ENCODE measurements at places on chromosomes 4 and X. TPM values are rescaled to one million over a fixed set of nuclear protein-coding genes. Genes with fewer than 3 reads are reported as not detected.

- DNase-seq, result no peak
- H3K27me3 ChIP-seq, result peaks cover 4% of the 10 kb centered on the region
- no peaks in the 10 kb centered on the region for H3K36me3 ChIP-seq
- H3K27ac ChIP-seq, result no peak overlapping the region
- no peak overlapping the region for H3K4me3 ChIP-seq
Observed at GRCh38 chrX:133749370-133749769, 236.0 kb downstream of the GPC3 start.

DNA sequence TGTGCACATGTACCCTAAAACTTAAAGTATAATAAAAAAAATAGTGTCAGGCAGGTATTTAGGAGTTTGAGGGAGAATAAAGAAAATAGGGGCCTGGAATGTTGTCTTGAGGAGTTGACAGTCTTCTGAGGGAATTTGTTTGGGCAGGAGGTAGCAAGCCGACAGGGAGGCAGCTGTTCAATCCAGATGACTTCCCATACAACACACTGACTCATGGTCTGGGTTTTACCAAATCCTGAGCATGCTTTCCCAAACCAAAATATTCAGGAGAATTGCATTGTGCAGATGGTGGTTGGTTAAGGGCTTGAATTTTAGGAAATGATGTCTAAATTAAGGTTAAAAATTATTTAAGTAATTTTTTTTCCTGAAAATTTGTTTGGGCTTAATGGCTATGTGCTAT, 430.0 kb downstream of the INPP4B start:
- no peaks in the 10 kb centered on the region for H3K27me3 ChIP-seq
- no peak overlapping the region for H3K27ac ChIP-seq
- H3K4me3 ChIP-seq, result no peak overlapping the region
- peak; percentile 72 for DNase-seq
- H3K36me3 ChIP-seq, result no peaks in the 10 kb centered on the region
- H3K4me1 ChIP-seq, result peaks cover 4% of the 10 kb centered on the region

- no peaks in the 10 kb centered on the region for H3K27me3 ChIP-seq
- H3K4me1 ChIP-seq, result no peaks in the 10 kb centered on the region
- no peak overlapping the region for H3K4me3 ChIP-seq
- H3K27ac ChIP-seq, result no peak overlapping the region
- no peaks in the 10 kb centered on the region for H3K36me3 ChIP-seq
Observed at GRCh38 chr4:73396993-73397972, 6.8 kb upstream of the ALB start.

GRCh38 chrX:9050331-9050730, 16.4 kb upstream of the FAM9B start:
- no peaks in the 10 kb centered on the region for H3K36me3 ChIP-seq
- no peak overlapping the region for H3K27ac ChIP-seq
- H3K27me3 ChIP-seq, result no peaks in the 10 kb centered on the region
- H3K4me1 ChIP-seq, result no peaks in the 10 kb centered on the region
- DNase-seq, result no peak

DNA sequence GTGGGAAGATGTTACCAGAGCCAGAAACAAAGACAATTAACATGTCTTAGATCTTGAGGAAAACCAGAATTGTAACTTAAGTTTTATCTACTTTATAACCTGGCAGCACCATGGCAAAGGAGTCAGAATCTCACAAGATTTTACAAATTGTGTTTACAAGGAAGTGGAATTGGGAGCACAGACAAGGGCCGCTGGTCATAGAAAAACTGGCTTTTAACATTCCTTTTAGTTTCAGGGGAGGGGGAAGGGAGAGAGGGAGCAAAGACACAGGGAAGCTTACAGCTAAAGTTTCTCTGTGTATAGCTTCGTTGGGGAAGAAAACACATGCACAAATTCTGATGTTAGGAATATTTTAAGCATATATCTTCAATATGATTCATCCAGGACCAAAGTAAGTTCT, 10.3 kb upstream of the UGT2B11 start:
- DNase-seq, result no peak
- H3K4me1 ChIP-seq, result no peaks in the 10 kb centered on the region
- H3K27ac ChIP-seq, result no peak overlapping the region
- no peak overlapping the region for H3K4me3 ChIP-seq
- H3K27me3 ChIP-seq, result no peaks in the 10 kb centered on the region
- no peaks in the 10 kb centered on the region for H3K36me3 ChIP-seq

- H3K4me1 ChIP-seq, result no peaks in the 10 kb centered on the region
- no peaks in the 10 kb centered on the region for H3K36me3 ChIP-seq
- H3K27ac ChIP-seq, result no peak overlapping the region
- no peaks in the 10 kb centered on the region for H3K27me3 ChIP-seq
- DNase-seq, result no peak
Observed at GRCh38 chr4:105858466-105859040, 36.7 kb upstream of the NPNT start.

GRCh38 chr4:508675-509638, 9.9 kb downstream of the PIGG start:
- no peaks in the 10 kb centered on the region for H3K27me3 ChIP-seq
- H3K4me1 ChIP-seq, result no peaks in the 10 kb centered on the region
- H3K4me3 ChIP-seq, result no peak overlapping the region
- no peak for DNase-seq
- H3K27ac ChIP-seq, result no peak overlapping the region

DNA sequence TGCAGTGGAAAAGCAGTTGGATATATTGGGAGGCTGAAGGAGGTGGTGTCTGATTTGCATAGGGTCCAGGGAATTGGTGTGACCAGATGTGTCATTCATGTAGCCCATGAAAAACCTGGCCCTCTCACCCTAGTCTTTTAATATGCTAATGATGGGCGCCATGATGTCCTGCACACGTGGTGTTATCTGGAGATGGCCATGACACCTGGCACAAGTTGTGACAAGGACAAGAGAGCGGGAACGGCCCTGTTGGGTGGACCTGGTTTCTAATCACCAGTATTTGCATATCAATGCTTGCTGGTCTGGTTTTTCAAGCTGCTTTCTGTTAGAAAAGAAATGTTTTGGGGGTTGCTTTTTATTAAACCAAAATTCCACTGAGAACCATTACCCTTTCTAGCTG, 87.4 kb downstream of the ZXDA start:
- H3K27ac ChIP-seq, result no peak overlapping the region
- H3K27me3 ChIP-seq, result no peaks in the 10 kb centered on the region
- DNase-seq, result no peak
- no peaks in the 10 kb centered on the region for H3K4me1 ChIP-seq
- H3K36me3 ChIP-seq, result no peaks in the 10 kb centered on the region
- H3K4me3 ChIP-seq, result no peak overlapping the region

DNA sequence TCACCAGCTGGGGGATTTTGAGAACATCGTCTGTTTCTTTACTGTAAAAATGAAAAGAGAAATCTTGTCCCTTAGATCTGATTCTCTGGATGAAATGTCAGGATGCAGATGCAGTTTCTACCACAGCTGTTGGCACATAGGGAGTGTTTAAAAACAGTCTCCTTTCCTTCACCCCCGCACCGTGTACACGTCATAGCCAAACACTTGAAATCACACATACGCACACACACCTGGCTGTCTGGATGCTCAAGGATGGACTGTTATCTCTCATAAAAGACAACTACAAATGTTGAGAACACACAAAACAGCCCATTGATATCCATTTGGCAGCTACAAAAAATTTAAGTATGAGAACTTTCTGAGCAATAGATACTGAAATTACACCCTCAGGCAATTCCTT, 275.8 kb upstream of the CLNK start:
- no peaks in the 10 kb centered on the region for H3K4me1 ChIP-seq
- H3K27ac ChIP-seq, result no peak overlapping the region
- H3K27me3 ChIP-seq, result no peaks in the 10 kb centered on the region

DNA sequence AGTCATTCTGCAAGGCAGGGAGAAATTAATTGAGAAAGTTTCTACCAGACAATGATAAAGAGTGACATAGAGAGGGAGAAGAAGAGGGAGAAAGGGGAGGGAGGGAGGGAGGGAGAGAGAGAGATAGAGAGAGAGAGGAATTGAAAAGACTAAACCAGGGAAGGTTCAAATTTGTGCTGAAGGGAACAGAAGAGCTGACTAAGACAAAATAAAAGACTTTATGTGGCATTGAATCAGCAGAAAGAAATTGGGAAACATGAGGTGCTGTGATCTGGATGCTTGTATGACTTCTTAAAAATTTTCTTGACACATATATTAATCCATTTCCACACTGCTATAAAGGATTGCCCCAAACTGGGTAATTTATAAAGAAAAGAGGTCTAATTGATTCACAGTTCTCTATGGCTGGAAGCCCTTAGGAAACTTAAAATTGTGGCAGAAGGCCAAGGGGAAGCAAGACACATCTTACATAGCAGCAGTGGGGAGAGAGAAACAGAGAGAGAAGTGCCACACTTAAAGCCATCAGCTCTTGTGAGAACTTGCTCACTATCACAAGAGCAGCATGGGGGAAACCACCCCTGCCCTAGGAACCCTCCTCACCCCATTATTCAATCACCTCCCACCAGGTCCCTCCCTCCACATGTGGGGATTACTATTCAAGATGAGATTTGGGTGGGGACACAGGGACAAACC, 13.5 kb upstream of the CXCL6 start:
- H3K27me3 ChIP-seq, result no peaks in the 10 kb centered on the region
- no peaks in the 10 kb centered on the region for H3K4me1 ChIP-seq
- no peaks in the 10 kb centered on the region for H3K36me3 ChIP-seq

DNA sequence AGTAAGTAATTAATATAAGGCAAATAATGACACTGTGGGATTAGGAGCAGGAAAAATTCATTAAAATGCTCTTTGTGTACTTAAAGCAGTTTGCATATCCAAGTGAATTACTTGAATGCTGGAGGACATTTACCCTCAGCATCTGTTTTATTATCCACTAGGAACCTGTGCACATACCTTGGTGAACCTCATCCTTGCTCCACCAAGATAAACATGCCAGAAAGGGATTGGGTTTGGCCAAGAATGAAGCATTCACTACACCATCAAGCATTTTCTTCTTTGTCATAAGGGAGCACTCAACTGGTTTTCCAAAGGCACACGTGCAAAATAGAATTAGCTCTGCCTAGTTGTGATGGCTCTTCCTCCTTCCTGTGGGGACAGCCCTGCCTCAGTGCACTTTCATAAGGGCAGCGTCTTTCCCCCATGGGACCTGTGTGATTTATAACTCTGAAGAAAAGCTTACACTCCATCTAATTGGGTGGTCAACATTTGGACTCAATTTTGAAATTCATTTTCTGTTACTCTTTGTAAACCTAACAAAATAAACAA, 291.7 kb downstream of the USP46 start:
- no peaks in the 10 kb centered on the region for H3K36me3 ChIP-seq
- no peaks in the 10 kb centered on the region for H3K4me1 ChIP-seq
- H3K4me3 ChIP-seq, result no peak overlapping the region
- no peak for DNase-seq
- peaks cover 8% of the 10 kb centered on the region for H3K27me3 ChIP-seq
- no peak overlapping the region for H3K27ac ChIP-seq

GRCh38 chr4:81509191-81509590, 37.5 kb upstream of the RASGEF1B start:
- no peak for DNase-seq
- no peak overlapping the region for H3K4me3 ChIP-seq
- H3K4me1 ChIP-seq, result no peaks in the 10 kb centered on the region
- H3K36me3 ChIP-seq, result no peaks in the 10 kb centered on the region
- no peak overlapping the region for H3K27ac ChIP-seq

DNA sequence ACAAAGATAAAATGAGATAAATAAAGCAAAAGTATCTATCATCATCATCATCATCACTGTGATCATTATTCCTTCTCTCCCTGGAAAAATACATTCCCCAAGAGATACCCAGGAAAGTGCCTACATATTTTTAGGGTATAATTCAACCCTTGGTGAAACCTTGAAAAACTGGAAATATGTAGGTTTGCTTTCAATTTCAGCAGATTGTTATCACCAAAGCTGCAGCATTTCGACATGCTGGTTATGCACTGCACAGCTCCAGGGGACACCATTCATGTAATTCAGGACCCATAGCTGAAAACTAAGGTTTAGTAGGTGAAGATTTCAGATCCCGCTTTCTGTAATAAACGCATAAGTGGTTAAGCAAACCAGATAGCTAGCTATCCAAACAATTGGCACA, 28.4 kb upstream of the FBXW7 start:
- H3K27me3 ChIP-seq, result peaks cover 3% of the 10 kb centered on the region
- no peak for DNase-seq
- H3K4me1 ChIP-seq, result no peaks in the 10 kb centered on the region
- no peak overlapping the region for H3K27ac ChIP-seq
- no peak overlapping the region for H3K4me3 ChIP-seq

GRCh38 chr4:180423712-180424057, 1819.5 kb upstream of the TENM3 start:
- H3K4me1 ChIP-seq, result no peaks in the 10 kb centered on the region
- no peaks in the 10 kb centered on the region for H3K36me3 ChIP-seq
- no peaks in the 10 kb centered on the region for H3K27me3 ChIP-seq
- no peak overlapping the region for H3K27ac ChIP-seq
- H3K4me3 ChIP-seq, result no peak overlapping the region
- DNase-seq, result no peak

- no peaks in the 10 kb centered on the region for H3K4me1 ChIP-seq
- no peak for DNase-seq
- no peaks in the 10 kb centered on the region for H3K27me3 ChIP-seq
- no peak overlapping the region for H3K4me3 ChIP-seq
- H3K36me3 ChIP-seq, result no peaks in the 10 kb centered on the region
Observed at GRCh38 chr4:23005691-23006090, 313.0 kb downstream of the GBA3 start.

DNA sequence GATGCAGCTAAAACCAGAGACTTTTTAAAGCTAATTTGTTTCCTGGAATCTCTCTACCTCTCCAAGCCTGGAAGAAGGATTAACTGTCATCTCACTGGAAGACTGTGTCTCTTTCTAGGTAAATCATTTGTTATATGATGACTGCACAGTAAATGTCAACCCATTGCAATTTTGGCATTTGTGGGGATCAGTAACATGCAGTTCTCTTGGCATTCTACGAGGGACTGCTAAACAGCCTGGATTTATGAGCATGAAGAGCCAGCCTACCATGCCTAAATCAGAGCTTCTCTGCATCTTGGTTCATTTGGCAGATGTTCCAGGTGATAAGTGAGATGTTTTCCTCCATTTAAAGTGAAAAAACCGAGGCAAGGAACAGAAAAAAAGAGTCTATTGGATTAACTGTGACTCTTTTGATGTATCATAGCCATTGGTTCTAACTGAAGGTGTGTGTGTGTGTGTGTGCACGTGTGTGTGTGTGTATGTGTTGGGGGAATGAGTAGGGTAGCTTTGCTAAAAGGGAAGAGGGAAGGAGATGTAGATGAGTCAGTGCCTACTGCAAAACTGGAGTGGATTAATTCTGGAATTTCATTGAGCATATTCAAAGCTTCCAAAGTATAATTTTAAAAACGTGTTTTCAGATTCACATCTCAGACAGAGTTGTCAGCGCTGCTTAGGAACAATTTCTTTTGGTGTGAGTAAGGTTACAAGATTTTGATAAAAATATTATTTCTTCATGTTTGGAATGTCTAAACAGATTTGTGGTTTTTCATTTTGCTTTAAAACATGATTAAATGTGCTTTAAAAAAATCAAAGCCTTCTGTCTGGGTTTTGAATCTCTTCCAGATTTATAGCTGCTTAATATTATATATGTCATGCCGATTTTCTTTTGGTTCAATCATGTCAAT, 123.2 kb upstream of the LNX1 start:
- no peaks in the 10 kb centered on the region for H3K36me3 ChIP-seq
- DNase-seq, result peak; percentile 74
- H3K4me3 ChIP-seq, result no peak overlapping the region
- H3K27ac ChIP-seq, result no peak overlapping the region
- H3K27me3 ChIP-seq, result no peaks in the 10 kb centered on the region

GRCh38 chr4:172900900-172901299, 267.7 kb upstream of the GALNT7 start:
- no peaks in the 10 kb centered on the region for H3K4me1 ChIP-seq
- H3K36me3 ChIP-seq, result no peaks in the 10 kb centered on the region
- DNase-seq, result no peak

PNMA6F gene
- not detected for polyA plus RNA-seq

ARHGAP10 gene
- polyA plus RNA-seq, result 29.0 TPM

POU4F2 gene
- not detected for polyA plus RNA-seq

SH3RF1 gene
- 23.1 TPM for polyA plus RNA-seq

NSUN7 gene
- not detected for polyA plus RNA-seq

MAGEB5 gene
- polyA plus RNA-seq, result not detected

NIPAL1 gene
- polyA plus RNA-seq, result 0.89 TPM

RRH gene
- polyA plus RNA-seq, result 0.05 TPM

CXCL11 gene
- not detected for polyA plus RNA-seq
